SJCRH30 (cell line): ENCODE measurements at places on chromosomes 6 and 20.

DNA sequence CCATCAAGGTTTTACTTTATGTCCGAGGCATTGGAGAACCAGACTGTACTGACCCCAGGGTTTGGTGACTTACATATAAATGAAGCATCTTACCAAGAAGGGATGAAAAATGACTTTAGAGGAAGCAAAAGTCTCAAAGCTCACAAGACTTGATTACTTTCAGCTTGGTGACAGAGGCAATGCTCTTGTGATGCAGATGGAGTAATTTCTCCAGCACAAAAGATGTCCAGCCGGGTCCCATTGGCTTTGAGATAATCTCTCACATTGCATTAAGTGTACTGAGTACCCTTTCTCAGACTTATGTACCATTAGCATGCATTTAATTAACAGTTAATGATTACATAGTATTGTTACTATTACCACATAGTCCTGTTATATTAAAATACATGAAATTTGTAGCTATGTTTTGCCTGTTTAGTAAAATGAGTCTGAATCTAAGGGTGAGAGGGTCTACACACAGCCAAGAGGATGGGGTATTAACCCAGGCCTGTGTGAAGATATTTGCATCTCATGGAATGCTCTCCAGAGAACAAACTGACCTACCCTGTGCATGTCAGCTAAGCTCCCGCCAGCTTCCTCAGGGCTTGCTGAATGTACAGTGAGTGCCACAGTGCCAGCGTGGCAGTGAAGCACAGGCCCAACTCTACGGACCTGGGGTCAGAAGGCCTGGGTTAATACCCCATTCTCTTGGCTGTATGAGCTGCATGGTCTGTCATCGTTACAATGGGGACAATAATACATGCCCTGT is 5.6 kb downstream of the HTR1E start:
- no peak overlapping the region for H3K4me3 ChIP-seq
- no peaks in the 10 kb centered on the region for H3K27me3 ChIP-seq
- H3K27ac ChIP-seq: no peak overlapping the region
- H3K36me3 ChIP-seq: no peaks in the 10 kb centered on the region

DNA sequence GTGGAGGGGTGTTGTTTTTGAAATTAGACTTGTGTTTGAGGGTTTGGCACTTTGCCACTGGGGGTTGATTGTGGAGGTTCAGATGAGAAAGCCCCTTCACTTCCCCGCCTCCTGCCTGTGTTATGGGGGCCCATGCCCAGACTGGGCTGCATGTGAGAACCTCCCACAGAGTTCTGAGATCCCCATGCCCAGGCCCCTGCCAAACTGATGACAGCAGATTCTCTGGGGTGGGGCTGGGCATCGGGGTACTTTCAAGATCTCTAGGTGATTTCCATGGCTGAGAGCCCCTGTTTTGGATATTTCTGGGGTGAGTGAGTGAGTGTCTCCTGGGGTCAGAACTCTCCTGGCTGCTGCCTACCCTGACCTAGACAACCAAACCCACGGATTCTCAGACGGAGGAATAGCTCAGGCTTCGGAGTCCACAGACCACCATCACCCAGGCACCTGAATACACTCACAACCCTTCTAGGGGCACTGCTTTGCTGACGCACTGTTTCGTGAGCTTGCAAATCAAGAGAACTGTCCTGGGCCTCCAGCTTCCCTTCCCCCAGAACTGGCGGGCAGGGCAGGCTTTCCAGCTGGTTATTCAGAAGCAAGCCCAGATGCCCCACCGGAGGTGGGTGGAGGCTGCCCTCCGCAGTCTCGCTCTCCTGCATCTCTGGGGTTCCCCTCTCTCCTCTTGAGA is 6.3 kb downstream of the BCAS1 start:
- DNase-seq: no peak
- H3K4me1 ChIP-seq: no peaks in the 10 kb centered on the region
- H3K4me3 ChIP-seq: no peak overlapping the region
- H3K36me3 ChIP-seq: no peaks in the 10 kb centered on the region

DNA sequence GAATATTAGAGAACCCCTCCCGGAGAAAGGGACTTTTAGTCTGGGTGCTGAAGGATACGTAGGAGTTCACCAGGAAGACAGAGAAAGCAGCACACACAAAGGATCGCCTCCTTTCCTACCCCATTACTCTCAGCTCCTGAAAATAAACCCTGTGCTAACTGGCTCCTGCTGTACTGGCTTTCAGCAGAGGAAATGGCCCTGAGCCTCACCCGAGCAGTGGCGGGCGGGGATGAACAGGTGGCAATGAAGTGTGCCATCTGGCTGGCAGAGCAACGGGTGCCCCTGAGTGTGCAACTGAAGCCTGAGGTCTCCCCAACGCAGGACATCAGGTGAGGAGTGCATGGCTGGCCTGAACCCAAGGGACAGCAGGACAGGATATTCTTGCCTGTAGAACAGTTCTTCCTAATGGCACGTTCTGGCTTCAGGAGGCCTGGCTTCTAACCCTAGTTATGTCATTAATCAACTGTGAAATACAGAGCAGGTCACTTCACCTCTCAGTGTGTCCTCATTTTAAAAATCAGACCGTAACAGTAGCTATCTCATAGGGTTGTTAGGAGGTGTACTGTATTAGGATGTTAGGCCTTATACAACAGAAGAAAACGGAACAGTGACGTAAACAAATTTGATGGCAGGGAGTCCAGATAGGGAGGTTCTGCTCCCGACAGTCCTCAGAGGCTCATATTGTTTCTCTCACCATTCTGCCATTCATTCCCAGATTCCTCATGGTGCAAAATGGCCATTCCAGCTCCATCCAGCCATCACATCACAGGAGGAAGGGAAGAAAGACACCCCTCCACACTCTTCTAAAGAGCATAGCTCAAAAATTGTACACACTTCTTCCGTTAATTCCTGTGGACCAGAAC is 1.8 kb downstream of the RBCK1 start:
- no peak overlapping the region for H3K4me3 ChIP-seq
- peaks cover 16% of the 10 kb centered on the region for H3K36me3 ChIP-seq
- DNase-seq: no peak
- no peaks in the 10 kb centered on the region for H3K27me3 ChIP-seq
- 0 out of 2 replicates have a peak, but pooled peaks cover 3% of the 10 kb centered on the region for H3K4me1 ChIP-seq

- DNase-seq: no peak
- H3K4me1 ChIP-seq: peaks cover 27% of the 10 kb centered on the region
- no peaks in the 10 kb centered on the region for H3K27me3 ChIP-seq
- peak overlapping the region; percentile 43 for H3K4me3 ChIP-seq
Measured at GRCh38 chr6:69584536-69584912, 212.3 kb downstream of the LMBRD1 start.

- no peaks in the 10 kb centered on the region for H3K4me1 ChIP-seq
- no peak for DNase-seq
- no peaks in the 10 kb centered on the region for H3K36me3 ChIP-seq
Measured at GRCh38 chr6:158987657-158988056, 12.3 kb downstream of the RSPH3 start.

DNA sequence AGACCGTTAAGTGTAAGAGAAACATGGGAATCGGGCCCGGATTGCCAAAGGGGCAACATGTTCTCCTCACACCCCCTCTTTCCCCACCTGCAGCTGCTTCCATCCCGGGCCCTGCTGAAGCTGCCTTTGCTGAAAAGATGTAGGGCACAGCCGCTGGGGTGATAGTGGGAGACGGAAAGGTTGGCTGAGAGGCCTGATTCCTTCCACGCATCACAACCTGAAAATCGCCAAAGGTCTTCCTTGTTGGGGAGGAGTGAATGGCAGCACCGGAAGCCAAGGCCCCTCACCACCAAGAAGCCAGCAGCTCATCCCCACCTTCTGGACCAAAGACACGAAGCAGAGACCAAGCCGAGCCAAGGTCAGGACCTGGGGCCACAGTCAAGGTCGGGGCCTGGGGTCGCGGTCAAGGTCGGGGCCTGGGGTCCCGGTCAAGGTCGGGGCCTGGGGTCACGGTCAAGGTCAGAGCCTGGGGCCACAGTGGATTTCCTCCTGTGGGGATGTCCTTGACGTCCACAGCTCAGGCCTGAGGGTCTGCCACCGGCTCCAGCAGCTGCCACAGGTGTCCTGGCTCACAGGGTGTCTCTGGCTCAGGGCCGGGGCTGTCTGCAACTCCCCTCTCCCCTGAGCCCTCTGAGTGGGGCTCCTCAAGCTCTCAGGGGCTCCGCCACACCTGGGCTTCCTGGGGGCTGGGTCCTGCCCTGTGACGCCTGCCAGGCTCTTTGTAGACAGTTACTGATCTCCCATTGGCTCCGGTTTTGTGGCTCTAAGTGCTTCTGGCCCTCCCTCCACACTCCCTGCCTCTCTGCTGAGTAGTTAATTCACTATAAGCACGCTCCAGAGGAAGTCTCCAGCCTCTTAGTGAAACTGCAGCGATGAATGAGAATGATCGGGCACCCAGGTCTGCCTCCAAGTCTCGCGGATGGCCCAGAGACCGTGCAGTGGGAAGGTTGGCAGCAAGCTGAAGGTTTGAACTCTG is 5.5 kb upstream of the CHRNA4 start:
- no peak overlapping the region for H3K27ac ChIP-seq
- no peaks in the 10 kb centered on the region for H3K4me1 ChIP-seq
- no peaks in the 10 kb centered on the region for H3K36me3 ChIP-seq
- H3K27me3 ChIP-seq: peaks cover 90% of the 10 kb centered on the region
- DNase-seq: no peak
- H3K4me3 ChIP-seq: no peak overlapping the region

DNA sequence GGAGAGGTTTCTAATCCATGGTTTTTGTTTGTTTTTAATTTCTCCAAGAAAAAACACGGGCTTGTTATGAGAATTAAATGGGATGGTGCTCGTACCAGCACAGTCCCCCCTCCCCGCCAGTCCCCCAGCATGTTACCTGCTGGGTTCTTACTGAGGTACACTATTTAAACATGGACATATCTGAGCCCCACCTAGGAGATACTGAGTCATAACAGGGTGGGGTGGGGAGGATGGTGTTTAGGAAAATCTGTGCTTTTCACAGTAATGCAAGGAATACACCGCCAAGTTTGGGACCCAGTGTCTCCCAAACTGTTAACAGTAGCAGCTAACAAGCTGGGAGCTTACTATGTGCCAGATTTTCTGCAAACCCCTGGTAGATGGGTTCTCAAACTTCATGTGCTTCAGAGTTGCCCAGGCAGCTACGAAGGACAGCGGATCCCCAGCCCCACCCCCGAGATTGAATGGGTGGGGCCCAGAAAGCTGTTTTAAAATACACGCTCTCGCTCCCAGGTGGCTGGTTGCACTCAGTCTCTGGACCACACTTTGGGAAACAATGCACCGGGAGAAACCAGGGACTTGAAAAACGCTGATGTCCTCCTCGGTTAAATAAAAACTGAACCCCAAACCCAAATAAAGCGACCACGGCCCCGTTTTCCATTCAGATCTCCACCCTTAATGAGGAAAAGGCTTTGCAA is 995 bp downstream of the ZFP64 start:
- H3K4me1 ChIP-seq: 0 out of 2 replicates have a peak, but pooled peaks cover 2% of the 10 kb centered on the region
- H3K36me3 ChIP-seq: no peaks in the 10 kb centered on the region
- DNase-seq: peak; percentile 62
- H3K27me3 ChIP-seq: no peaks in the 10 kb centered on the region
- peak overlapping the region; percentile 49; the same call in 1 of the 2 replicates for H3K27ac ChIP-seq

- H3K27me3 ChIP-seq: no peaks in the 10 kb centered on the region
- H3K36me3 ChIP-seq: no peaks in the 10 kb centered on the region
- H3K4me3 ChIP-seq: no peak overlapping the region
Measured at GRCh38 chr6:66860328-66860727, 1153.3 kb upstream of the EYS start.

GRCh38 chr6:131914967-131915751 is 36.0 kb downstream of the CCN2 start:
- H3K27me3 ChIP-seq: no peaks in the 10 kb centered on the region
- H3K4me3 ChIP-seq: peak overlapping the region; percentile 30
- peaks cover 28% of the 10 kb centered on the region for H3K4me1 ChIP-seq
- peak; percentile 61 for DNase-seq

DNA sequence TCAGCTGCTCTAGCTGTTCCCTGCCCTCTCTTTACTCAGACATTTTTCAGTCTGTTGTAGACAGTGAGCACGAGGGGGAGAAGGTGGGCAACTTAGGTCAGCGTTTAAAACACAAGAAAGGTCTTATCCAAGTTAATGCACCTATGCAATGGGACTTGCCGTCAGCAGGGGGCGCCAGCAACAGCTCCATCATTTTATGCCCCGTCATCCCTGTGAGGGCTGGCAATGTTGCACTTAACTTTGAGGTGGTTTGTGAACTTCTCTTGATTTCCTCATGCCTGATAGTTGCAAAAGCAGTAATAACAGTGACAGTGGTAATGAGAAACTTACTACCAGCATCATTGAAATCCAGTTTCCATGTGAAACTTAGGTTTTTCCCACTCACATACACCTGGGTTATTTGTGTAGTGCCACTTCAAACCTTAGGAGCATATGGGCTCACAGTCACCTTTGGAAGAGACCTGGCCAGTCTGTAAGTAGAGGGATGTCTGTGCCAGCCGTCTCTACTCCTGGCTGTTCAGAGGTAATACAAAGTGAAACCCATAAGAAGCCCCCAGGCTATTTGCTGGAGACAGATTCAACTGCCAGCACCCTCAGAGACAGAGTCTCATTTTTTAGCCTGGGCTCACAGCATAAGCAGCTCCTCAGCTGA is 44.9 kb upstream of the ID1 start:
- peak; percentile 80 for DNase-seq
- no peak overlapping the region for H3K4me3 ChIP-seq
- H3K36me3 ChIP-seq: peaks cover 38% of the 10 kb centered on the region
- peaks cover 18% of the 10 kb centered on the region for H3K4me1 ChIP-seq
- H3K27me3 ChIP-seq: no peaks in the 10 kb centered on the region
